ENCODE measurements at places on chromosomes 1 and 21.

DNA sequence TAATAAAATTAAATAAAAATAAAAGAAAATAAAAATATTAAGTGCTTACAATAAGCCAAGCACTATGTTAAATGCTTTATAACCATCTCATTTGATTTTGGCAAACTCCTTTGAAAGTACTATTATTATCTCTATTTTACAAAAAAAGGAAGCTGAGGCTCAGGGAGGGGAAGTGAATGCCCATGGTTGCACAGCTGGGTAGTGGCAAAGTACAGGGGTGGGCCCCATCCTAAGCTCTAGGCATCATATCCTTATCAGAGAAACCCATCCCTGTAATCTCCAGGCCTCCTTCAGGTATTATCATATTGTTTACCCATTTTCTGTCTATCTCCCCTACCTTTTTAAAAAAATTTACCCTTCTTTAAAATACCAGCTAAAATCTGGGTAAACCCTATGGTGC, 2.3 kb upstream of the MED18 start:
- peak; percentile 60 for DNase-seq

GRCh38 chr1:202709276-202710041, 795 bp downstream of the SYT2 start:
- DNase-seq = peak; percentile 21

- DNase-seq = no peak
Measured at GRCh38 chr1:91700771-91701471, 185.0 kb downstream of the TGFBR3 start.

DNA sequence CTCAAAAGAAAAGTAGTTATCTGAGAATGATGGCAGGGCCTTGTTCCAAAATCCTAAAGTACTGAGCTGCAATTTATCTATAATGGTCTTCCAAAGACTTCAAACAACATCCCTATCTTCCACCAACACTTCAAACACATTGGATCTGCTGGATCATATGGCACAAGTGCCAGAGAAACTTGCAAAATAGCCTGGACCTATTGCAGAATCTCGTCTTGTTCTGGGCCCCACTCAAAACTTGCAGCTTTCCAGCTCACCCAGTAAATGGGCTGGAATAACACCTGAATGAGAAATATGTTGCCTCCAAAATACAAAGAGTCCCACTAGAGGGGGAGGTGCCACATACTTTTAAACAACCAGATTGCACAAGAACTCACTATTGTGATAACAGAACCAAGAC, 44.0 kb upstream of the PKN2 start:
- no peak for DNase-seq

GRCh38 chr1:178086766-178087165, 7.1 kb upstream of the RASAL2 start:
- peak; percentile 55 for DNase-seq

DNA sequence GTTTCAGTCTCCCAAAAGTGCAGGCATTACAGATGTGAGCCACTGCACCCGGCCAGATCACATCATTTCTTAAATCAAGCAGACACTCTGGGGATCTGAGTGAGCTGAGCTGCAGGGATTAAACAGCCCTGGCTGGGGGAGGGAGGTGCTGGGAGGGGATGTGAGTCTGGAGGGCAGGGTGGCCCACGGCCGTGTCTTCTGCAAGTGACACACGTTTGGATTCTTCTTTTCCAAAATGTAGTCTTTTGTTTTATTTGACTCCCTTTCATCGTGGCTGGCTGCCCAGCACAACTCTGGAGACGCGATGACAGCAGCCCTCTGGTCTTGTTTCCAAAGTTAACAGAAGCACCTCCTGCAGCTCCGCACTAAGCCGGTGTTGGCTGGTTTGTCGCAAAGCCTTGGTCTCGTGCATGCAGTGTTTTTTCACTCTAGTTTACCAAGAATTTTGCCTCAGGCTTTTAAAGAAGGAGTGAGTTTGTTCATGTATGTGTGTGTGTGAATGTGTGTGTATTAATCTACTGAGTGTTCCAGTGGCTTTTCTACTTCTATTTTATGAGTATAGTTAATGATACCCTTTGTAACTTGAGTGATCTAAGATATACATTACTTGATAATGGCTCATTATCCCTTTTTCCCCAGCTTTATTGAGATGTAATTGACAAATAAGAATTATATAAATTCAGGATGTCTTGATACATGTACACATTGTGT, 2.8 kb upstream of the KRTAP10-5 start:
- DNase-seq = no peak

DNA sequence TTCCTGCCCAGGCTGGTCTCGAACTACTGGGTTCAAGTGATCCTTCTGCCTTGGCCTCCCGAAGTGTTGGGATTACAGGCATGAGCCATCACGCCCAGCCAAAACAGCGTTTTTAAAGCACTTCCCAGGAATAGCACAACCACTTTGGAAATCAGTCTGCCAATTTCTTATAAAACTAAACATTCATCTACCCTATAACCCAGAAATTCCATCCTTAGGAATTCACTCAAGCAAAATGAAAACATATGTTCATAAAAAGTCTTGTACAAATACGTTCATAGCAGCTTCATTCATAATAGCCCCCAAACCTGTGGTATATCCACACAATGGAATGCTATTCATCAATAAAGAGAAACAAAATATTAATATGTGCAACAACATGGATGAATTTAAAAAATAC, 36.1 kb downstream of the PHC2 start:
- no peak for DNase-seq

DNA sequence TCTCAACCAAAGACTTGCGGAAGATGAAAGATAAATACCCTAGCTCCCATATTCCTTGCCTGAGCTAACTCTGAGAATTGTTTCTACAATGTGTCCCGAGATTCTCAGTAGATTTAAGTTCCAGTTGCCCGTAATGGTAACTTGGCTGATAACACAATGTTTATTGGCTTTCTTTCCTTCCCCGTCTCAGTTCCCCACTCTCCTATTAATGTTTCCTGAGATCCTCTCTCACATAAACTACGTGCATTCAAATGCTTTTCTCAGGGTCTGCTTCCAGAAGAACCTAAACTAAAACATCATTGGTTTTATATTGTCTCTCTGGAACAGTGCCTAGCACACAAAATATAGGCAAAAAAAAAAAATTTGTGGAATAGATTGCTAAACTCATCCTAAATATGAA, 794.2 kb upstream of the ADGRL2 start:
- no peak for DNase-seq

- DNase-seq = peak; percentile 73
Measured at GRCh38 chr1:152160576-152160975, 1.5 kb upstream of the RPTN start.

- DNase-seq = no peak
Measured at GRCh38 chr1:246245541-246245940, 261.5 kb downstream of the SMYD3 start.

- DNase-seq = no peak
Measured at GRCh38 chr1:33078030-33078591, 2.8 kb upstream of the AZIN2 start.
